ENCODE measurements at places on chromosomes 5 and 9.

DNA sequence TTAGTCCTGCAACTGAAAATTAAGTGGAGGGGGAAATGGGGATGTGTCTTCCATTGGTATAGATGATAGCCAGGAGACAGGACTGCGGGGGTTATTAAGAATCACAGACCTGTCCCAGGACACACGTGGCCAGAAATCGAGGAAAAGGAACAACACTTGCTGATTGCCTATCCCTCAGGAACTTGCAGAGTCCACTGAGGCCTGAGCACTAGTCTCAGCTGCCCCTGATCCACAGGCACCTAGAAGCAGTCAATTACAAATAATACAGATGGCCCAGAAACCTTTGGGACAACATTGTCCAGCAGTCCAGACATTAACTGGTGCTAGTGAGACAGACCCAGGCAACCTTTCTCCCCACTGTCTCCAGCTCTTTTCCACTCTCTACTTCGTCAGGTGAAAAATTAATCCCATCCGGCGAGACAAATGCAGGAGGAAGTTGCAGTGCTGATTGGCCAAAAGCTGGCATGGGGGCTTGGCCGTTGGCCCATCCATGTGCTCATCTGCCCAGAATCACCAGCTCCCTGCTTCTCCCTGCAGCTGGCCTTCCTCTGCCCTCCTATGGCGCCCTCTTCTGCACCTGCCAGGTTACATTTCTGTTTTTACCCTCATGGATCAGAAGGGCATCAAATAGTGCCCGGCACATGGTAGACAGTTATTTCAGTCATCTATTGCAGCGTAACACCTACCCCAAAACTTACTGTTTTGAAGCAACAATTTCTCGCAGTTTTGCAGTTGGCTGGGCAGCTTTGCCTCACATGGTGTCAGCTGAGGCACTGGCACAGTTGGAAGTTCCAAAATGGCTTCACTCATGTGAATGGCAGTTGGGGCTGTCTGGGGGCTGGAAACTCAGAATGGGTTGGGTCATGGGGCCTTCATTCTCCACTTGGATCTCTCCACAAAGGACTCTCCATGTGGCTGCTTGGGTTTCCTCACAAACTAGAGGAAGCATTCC, 3.6 kb upstream of the B4GALT1 start:
- no peak for DNase-seq

- no peak for DNase-seq
These were observed 4.3 kb downstream of the PRRC2B start for GRCh38 chr9:131398204-131398603.

DNA sequence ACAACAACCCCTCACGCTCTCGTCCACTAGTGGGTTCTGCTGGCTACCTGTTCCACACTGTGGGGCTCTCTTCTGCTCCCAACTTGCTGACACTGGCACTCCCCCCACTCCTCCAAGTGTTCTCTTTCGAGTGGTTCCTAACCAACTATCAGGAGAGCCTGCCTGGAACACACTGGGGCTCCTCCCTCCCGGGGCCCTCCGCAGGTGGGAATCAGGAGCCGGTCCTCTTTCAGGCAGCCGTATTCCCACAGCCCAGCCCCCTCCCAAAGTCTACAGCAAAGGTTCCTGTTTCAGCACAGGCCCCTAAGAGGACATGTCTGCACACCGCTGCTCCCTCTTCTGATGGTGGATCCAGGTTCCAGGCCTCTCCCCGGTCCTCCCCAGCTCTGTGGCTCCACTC, 165.9 kb downstream of the FSTL4 start:
- no peak for DNase-seq

DNA sequence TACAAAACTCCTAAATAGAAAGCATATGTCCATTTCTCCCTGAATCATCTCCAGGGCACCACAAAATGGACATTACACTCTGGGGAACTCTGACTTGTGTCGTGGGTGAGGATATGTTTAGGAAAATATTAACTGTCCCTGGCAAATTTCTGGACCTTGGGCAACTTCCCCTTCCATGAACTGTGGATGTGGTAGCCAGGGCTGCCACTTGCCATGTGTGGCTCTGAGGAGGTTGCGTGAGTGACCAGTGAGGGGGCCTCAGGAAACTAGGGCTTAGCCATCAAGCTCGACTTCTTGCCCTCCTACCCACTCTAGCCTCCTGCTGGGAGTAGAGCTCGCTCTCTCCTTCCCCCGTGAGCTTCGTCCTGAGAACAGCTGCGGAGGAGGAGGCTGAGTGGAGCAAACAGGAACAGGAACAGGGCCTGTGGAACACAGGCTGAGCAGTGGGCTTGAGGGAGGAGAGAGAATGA, 13.8 kb upstream of the STC2 start:
- DNase-seq = no peak

DNA sequence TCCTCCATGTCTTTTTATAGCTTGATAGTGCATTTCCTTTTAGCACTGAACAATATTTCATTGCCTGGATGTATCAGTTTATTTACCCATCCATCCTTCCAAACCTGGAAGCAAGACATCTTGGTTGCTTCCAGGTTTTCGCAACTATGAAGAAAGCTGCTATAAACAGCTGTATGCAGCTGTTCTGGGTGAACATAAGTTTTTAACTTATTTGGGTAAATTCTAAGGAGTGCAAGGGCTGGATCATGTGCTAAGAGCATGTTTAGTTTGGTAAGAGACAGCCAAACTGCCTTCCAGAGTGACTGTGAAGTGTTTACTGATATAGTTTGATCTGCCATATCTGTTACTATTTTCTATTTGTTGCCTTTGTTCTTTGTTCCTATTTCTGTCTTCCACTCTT, 58.5 kb downstream of the CSF2 start:
- DNase-seq = no peak

- DNase-seq = no peak
These were observed 78.3 kb downstream of the LIFR start for GRCh38 chr5:38478166-38478565.

- DNase-seq = no peak
These were observed 6.2 kb upstream of the DTWD2 start for GRCh38 chr5:118994595-118994994.

- no peak for DNase-seq
These were observed 142.7 kb downstream of the PIP5K1B start for GRCh38 chr9:68847765-68848164.

- no peak for DNase-seq
These were observed 77.8 kb upstream of the ZNF618 start for GRCh38 chr9:113798062-113799030.

- DNase-seq = no peak
These were observed 123.6 kb upstream of the PITX1 start for GRCh38 chr5:135157421-135158313.

DNA sequence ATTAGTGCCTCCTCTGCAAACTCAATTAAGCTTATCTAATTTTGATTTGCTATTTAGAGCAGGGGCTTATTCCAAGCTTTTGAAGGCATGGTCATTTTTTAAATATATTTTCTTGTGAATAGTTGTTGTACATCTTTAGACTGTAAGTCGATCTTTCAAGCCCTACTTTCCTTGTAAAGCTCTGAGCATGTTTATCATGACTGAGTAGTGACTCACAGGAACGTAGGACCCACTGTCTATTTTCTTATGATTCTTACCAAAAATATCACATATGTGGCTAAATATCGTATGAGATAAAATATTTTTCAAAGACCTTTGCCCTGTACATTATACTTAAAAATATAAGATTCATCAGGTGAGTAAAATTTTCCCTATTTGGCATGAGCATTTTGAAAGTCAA, 440.4 kb upstream of the GRIN3A start:
- DNase-seq = no peak
